ENCODE measurements at places on chromosomes 6 and 20.

DNA sequence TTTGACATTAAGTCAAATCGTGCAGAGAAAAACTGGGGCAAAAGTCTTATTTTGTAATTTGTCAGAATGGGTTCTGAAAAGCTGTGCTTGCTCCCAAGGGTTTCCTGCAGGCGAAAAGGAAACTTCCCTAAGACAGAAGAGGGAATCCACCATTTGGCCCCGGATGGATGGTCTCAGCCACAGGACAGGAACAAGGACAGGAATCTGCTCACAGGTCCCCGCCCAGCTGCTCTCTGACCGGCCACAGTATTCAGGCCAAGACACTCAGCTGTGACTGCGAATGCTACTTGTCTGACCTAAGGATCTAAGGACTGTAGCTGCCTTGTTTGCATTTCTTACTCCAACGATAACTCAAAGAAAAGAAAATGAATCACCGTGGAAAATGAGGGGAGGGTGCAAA, 197.0 kb downstream of the BMP7 start:
- H3K4me3 ChIP-seq: no peak overlapping the region
- H3K27me3 ChIP-seq: peaks cover 68% of the 10 kb centered on the region
- no peaks in the 10 kb centered on the region for H3K36me3 ChIP-seq
- H3K4me1 ChIP-seq: peaks cover 4% of the 10 kb centered on the region
- DNase-seq: no peak

GRCh38 chr6:122789182-122790027, at the start of gene SMPDL3A:
Gene SMPDL3A (plus strand): TSS chr6:122789258. CDS start chr6:122789347, 89 bp downstream.
- peaks cover 27% of the 10 kb centered on the region for H3K4me1 ChIP-seq
- no peaks in the 10 kb centered on the region for H3K27me3 ChIP-seq
- peak; percentile 93 for DNase-seq
- no peaks in the 10 kb centered on the region for H3K36me3 ChIP-seq
- peak within 1 kb of the TSS; percentile 55 for H3K27ac ChIP-seq

DNA sequence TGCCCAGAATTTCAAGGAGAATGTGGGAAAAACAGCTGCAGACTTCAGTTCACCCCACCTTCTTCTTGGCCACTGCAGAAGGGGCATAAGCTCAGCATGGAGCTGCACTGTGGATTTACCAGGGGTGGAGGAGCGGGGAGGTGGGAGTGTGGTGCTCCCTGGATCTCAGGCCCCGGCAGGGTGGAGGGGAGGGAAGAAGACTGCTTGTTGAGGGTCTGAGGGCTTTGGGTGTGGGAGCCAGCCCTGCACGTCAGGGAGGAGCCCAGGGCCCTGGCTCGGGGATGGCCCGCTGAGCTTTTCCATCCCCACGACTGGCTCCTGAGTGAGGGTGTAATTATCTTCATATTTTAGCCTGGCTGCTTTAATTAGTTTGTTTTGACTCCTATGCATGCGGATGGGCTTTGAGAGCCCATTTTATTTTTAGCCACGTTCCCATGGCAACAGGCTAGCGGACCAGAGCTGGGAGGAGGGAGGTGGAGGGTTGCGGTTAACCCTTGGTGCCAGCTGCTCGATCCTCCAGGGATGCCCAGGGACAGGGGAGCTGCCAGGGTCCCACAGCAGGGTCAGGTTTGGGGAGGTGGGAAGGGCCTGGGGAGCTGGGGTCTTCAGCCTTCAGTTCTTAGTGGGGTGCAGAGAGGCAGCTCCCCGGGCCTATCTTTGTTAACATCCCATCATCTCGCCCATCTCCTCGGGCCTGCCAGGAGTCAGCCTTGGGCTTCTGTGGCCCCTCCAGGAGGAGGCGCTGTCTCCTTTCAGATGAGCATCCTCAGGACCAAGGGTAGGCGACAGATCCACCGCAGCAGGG, 68.2 kb downstream of the RAB44 start:
- DNase-seq: peak; percentile 95
- no peak overlapping the region for H3K27ac ChIP-seq
- no peak overlapping the region for H3K4me3 ChIP-seq
- no peaks in the 10 kb centered on the region for H3K36me3 ChIP-seq

DNA sequence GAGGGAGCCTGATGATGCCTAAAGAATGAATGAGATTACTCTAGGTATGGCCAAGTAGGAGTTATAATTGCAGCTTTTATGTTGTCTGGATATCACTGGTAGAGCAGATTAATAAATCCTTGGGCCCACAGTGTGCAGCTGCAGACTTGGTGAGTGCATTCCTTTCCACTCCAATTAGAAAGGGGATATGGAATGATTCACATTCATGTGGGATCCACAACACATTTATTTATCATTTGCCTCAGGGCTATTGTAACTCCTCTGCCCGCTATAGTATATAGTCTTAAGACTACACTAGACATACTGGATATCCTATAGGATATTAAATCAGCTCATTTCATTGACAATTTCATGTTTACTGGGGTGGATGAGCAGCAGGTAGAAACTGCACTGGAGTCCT, 11.6 kb upstream of the HLA-G start:
- H3K36me3 ChIP-seq: no peaks in the 10 kb centered on the region
- no peak for DNase-seq
- no peak overlapping the region for H3K4me3 ChIP-seq
- no peaks in the 10 kb centered on the region for H3K4me1 ChIP-seq
- peaks cover 3% of the 10 kb centered on the region for H3K27me3 ChIP-seq

DNA sequence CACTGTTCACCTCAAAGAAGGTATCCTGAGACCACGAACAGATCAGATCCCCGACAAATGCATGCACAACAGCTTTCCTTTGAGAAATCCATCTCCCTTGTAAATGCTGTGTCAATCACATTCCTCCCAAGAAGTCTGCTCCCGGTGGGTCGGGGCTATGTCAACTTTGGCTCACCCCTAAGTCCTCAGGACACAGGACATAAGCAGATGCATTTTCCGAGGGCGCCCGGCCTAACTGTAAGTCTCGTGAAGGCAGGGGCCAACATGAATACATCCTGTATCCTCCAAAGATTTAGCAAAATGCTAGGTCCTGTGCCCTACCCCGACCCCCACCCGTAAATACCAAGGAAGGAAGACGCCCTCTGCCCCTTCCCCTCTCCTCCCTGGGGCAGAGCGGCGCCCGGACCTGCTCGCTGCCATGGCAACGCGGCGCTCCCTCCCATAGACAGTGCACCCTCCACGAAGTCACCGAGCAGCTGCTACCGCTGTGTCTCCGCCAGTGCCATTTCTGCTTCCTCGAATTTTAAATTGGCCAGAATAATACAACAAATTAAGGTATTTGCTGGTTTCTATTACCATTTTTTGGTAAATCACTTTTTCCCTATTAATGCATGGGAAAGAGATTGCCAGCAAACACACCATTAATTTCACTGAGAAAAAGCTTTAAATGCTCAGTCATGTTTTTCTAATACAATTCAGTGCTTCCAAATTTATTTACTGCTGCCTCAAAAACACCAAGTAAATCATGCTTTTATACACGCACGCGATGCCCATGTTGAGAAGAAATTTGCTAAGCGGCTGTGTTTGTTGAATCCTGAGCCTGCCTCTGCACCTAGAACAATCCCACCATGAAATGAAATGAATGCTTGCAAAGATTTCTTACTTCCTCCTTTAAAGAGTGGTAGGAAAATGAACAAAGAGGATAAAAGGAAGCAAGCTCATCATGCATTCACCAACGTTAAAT, 100.6 kb downstream of the PCSK2 start:
- H3K27ac ChIP-seq: no peak overlapping the region
- H3K4me1 ChIP-seq: no peaks in the 10 kb centered on the region
- no peak overlapping the region for H3K4me3 ChIP-seq
- H3K27me3 ChIP-seq: no peaks in the 10 kb centered on the region
- DNase-seq: no peak

DNA sequence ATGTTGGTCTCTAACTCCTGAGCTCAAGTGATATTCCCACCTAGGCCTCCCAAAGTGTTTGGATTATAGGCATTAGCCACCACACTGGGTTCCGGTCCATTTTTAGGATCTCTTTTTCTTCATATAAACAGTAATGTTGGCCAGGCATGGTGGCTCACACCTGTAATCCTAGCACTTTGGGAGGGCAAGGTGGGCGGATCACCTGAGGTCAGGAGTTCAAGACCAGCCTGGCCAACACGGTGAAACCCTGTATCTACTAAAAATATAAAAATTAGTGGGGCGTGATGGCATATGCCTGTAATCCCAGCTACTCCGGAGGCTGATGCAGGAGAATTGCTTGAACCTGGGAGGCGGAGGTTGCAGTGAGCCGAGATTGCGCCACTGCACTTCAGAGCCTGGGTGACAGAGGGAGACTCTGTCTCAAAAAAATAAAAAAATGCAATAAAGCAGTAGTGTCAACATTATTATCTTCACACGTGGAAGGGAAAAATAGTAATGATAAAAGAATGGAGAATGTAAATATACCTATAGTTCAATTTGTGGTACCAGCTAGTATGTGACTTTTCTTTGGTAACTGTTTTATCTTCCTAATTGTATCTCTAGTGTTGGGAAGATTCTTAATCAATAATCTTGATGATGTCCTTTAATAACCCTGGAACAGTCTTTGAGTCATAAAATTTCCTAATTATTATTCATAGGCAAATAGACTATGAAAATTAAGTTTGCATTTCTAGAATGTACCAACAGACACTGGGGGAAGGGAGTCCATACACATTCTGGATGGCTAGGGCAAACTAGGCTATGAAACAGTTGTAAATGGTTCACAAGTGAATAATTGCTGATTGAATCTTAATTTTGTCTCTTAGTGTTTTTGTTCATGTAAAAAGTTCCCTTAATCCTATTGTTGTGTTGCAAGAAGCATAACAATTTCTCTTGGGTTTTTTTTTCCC, 3.6 kb downstream of the PARD6B start:
- peaks cover 26% of the 10 kb centered on the region for H3K4me1 ChIP-seq
- DNase-seq: peak; percentile 22
- no peaks in the 10 kb centered on the region for H3K27me3 ChIP-seq
- peaks cover 21% of the 10 kb centered on the region for H3K36me3 ChIP-seq

DNA sequence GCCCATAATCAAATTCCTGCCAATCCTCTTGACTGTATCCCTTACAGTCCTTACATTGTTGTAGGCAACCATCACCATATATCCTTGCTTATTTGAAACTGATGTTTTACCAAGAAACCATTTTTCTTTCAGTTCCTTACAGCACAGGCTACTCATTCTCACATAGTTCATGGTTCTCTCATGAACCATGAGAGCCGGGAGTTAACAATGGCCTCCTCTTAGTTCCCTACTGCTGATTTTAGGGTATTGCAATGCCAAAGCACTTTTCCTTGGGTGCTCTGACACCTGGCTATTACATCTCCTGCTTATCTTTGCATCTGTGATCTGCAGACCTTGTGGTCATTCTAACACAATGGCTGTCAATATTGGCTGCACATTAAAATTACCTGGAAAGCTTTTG, 133.4 kb downstream of the MYB start:
- no peak overlapping the region for H3K4me3 ChIP-seq
- H3K36me3 ChIP-seq: no peaks in the 10 kb centered on the region
- peaks cover 1% of the 10 kb centered on the region for H3K4me1 ChIP-seq
- H3K27ac ChIP-seq: no peak overlapping the region
- no peak for DNase-seq

- no peak for DNase-seq
- H3K27ac ChIP-seq: no peak overlapping the region
- H3K27me3 ChIP-seq: peaks cover 36% of the 10 kb centered on the region
- H3K4me3 ChIP-seq: no peak overlapping the region
- H3K36me3 ChIP-seq: no peaks in the 10 kb centered on the region
Measured at GRCh38 chr6:33118525-33119123, 42.8 kb downstream of the HLA-DPB1 start.

DNA sequence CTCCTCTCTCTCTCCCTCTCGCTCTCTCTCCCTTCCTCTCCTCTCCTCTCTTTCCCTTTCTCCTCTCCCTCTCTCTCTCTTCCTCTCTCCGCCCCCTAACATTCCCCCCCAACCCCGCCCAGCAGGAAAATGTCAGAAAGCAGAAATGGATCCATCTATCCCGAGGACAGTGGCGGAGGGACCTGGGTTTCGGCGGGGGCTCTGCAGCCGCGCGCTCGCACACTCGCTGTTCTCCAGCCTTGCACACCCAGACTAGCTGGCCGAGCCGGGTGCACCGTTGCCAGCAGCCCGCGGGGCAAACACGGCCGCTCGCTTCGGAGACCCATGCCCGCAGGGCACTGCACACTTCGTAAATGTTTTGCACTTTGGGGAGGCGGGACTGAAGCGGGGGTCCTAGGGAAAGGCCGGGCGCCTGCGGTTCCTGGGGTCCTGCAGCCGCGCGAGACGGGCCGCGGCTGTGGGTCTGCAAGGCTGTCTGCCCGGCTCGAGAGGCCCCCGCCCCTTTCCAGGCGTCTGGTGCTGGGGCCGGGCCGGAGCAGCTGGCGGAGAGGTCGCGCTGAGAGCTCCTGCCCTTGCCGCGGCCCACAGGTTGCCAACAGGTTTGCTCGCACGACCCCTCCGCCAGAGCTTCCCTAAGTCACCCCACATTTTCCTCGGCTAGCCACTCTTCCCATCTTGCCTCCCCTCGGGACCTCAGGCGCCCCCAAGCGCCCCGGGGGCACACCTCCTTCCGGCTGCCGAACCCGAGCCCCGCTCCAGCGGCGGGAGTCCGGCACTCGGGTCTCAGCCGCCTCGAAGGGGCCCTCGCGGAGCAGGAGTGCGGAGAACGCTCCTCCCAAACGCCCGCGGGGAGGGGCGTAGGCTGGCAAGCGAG, 818 bp upstream of the MDGA1 start:
- peaks cover 98% of the 10 kb centered on the region for H3K27me3 ChIP-seq
- DNase-seq: peak; percentile 86
- peak overlapping the region; percentile 78 for H3K4me3 ChIP-seq
- no peaks in the 10 kb centered on the region for H3K36me3 ChIP-seq
- H3K4me1 ChIP-seq: no peaks in the 10 kb centered on the region
- H3K27ac ChIP-seq: no peak overlapping the region
